ENCODE measurements at places on chromosomes 16 and 17. TPM values are rescaled to one million over a fixed set of nuclear protein-coding genes. Genes with fewer than 3 reads are reported as not detected.

SULT1A1 gene
- total RNA-seq, result 8.1 TPM

ESRP2 gene
- not detected for total RNA-seq

CPNE7 gene
- total RNA-seq, result not detected

DNA sequence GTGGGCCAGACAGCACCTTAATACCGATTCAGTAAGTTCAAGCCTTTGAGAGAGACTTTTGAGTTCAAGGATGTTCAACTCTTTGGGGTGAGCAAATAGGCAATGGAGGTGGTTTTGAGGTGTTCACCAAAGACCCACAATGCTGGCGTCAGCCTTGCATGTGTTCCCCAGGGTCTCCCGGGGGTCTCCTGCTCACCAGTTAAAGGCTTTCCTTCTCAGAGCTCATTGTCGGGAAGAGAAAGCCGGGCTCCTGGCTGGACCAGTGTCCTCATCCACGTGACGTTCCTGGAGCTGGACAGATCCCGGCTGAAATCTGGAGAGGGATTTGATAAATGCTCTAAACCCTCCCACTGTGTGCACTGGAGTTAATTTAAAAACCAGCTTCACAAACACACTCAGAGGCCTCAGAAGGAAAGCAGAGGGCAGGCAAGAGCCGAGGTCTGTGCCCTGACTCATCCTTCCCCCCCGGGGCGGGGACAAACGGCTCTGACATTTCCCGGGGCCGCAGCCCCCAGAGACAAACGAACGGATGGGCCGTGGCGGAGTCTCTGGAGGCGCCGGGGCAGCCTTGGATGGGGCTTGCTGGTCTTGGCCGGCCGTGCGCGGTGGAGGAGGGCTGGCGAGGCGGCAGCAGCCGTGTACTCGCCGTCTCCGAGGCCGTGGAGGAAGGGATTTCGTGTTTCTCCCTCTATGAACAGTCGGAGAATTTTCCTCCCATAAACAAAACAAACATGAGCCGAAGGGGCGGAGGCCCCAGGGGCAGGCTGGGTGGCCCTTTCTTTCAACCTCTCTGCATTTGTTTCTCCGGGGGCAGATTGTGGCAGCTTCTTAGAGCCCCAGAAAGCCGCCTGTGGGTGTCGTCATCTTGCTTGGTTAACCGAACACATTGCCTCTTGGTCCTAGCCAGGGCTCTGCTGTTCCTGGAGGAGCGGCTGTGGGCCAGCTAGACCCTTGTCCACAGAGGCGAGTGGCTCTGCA, 94.2 kb downstream of the NTN1 start:
- peak; percentile 73 for DNase-seq

GRCh38 chr16:30896261-30896888, at the start of gene CTF1:
Gene CTF1 (plus strand): TSS chr16:30896614. CDS start chr16:30896644, 30 bp downstream.
- DNase-seq, result peak; percentile 80

GRCh38 chr17:55273579-55274354, 9.0 kb downstream of the HLF start:
- DNase-seq, result peak; percentile 79

- DNase-seq, result no peak
Observed at GRCh38 chr17:206941-207560, 25.6 kb upstream of the DOC2B start.

- DNase-seq, result no peak
Observed at GRCh38 chr17:78957128-78957527, 22.6 kb downstream of the LGALS3BP start.
